ENCODE measurements at places on chromosomes 12 and 14. TPM values are rescaled to one million over a fixed set of nuclear protein-coding genes. Genes with fewer than 3 reads are reported as not detected.

Gene WNT5B
- total RNA-seq: 28.5 TPM

Gene PLEKHG7
- not detected for total RNA-seq

Gene ADAM21
- total RNA-seq: 0.08 TPM

Gene CNTN1
- 0.27 TPM for total RNA-seq

Gene SERPINA5
- total RNA-seq: 1.9 TPM

Gene IGF1
- total RNA-seq: under 0.01 TPM

Gene LRTM2
- not detected for total RNA-seq

DNA sequence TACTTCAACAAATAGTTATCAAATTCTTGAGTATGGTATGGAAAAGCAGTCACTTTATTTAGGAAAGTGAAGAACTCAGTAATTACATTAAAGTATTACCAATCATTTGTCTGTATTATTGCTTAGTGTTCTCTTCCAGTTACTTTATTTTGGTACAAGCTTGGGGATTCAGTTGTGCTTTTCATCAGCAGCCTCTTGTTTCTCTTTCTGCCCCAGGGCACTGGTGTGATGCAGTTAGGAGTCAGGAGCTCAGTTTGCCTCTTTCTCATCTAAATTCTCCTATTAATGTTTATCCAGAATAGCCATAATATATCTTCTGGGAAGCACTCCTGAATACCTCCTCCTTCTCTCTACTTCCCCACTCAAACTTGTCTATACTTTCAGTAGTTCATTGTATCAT lies 25.7 kb downstream of the PMCH start:
- no peak for DNase-seq

DNA sequence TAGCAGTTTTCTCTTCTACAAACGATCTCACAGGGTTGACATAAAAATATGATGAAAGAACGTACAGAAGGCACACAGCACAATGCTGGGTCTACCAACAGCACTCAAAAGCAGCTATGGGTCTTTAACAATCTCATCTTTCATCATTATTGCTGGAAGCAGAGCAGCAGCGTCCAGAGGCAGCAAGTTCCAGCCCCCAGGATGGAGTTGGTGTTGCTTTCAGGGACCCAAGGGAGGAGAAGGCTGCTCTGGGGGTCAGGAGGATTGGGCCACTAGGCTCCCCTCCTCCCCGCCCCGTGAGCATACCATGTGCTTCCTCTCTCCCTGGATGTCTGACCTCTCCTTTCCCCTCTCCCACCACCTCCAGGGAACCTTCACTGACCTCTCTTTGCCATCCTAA lies 13.3 kb downstream of the KCTD10 start:
- DNase-seq: no peak

DNA sequence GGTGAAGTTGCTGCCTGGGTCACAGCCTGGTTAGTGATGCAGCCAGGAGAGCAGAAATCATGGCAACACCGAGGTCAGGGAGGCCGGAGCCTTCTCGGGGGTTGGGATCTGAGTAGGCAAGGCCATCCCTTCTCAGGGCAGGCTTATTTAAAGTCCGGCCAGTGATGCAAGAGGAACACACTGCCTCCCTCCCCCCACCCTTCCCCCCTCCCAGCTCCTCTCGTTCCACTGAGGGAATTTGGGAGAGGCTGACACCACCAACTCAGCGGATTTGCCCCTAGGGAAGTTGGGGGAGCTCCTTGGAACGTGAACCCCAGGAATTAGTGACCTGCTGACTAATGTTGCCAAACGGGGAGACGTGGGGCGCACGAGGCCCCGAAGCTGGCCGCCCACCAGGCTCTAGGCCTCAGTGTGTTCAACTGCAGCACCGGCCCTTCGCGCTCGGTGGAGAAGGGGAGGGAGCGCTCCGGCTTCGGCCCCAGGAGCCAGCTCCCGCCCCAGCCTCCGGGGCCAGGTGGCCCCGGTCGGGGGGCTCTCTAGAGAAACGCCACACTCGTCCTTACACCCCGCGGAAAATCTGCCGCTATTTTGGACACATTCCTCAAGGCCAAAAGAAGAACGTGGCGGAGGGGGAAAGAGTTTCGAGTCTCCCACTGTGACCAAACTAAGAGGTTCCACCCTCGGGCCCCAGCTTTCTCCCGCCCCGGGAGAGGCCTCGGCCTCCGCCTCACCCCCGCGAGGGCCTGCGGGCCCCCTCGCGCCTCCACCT lies 1.6 kb downstream of the CTDSP2 start:
- no peak for DNase-seq

GRCh38 chr12:100145643-100146042 lies 3.0 kb upstream of the BLTP3B start:
- DNase-seq: no peak

DNA sequence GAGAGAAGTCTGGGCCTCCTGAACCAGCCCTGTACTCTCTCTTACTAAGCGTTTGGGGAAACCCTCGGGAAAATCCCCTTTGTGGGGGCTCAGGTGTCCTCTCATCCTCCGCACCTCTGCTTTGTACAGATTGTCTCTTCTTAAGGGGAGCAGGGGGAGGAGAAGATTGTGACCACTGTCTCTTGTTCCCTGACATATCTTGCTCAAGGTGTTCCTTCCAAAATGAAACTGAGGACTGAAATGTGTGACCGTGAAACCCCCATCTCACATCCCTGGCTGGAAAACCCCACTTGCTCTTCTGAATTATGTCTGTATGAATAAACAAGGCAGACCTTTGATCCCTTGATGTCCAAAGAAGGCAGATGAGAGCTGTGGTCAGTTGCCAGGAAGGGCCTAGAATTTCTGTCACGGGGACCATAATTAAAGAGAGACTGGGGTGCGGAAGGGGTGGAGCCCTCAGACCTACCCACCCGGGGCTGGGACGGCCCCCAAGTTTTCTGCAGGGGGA lies 369.8 kb downstream of the AACS start:
- DNase-seq: no peak

DNA sequence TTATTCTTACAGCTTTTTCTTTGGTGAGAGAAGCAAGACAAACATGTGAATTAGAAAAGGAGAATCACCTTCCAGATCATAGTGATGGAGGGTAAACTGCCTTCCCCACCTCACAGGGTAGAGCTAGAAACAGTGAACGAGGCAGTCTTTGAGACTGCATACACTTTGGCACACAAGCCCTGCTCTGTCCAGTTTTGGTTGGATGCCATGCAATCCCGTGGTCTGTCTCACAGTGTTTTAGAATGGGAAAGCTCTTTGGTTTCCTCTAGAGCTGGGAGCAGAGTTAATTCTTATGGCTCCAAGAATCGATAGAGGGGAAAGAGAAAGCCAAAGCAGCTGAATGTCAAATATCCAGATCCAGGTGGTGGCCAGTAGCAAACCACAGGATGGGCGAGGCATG lies 21.9 kb downstream of the TDP1 start:
- no peak for DNase-seq

- no peak for DNase-seq
Observed at GRCh38 chr12:103813426-103813825, 27.6 kb downstream of the NT5DC3 start.

DNA sequence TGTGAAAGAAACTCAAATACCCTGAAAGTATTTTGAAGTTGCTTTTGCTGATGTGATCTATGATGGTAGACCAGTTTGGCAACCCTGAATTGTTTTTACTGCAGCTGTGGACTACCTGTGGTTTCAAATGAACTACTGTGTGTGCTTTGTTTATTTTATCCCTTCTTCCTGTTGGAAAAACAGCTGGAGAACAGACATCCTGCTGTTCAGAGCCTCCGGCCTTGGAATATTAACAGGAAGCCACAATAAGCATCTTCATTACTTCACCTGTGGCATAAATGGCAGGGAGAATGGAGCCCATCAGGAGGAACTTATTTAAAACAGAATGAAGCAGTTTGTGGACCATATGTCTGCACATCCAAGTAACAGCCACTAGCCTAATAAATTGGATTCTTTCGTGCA lies 104.8 kb downstream of the DUSP6 start:
- DNase-seq: no peak

GRCh38 chr14:24915958-24916595 lies 133.9 kb downstream of the STXBP6 start:
- DNase-seq: no peak

- DNase-seq: no peak
Observed at GRCh38 chr12:69123919-69124638, 115.3 kb upstream of the CPSF6 start.

- no peak for DNase-seq
Observed at GRCh38 chr14:73712540-73713180, 1.5 kb downstream of the PNMA1 start.

- no peak for DNase-seq
Observed at GRCh38 chr14:98754343-98755020, 517.5 kb downstream of the BCL11B start.

GRCh38 chr12:74906224-74906623 lies 303.4 kb downstream of the KCNC2 start:
- no peak for DNase-seq

- no peak for DNase-seq
Observed at GRCh38 chr12:91974541-91975085, 171.0 kb downstream of the BTG1 start.

GRCh38 chr14:71204768-71205167 lies 297.5 kb downstream of the PCNX1 start:
- DNase-seq: no peak

- DNase-seq: no peak
Observed at GRCh38 chr12:32535288-32535999, 136.1 kb downstream of the FGD4 start.

- no peak for DNase-seq
Observed at GRCh38 chr14:64926398-64926995, 12.2 kb downstream of the CHURC1 start.

DNA sequence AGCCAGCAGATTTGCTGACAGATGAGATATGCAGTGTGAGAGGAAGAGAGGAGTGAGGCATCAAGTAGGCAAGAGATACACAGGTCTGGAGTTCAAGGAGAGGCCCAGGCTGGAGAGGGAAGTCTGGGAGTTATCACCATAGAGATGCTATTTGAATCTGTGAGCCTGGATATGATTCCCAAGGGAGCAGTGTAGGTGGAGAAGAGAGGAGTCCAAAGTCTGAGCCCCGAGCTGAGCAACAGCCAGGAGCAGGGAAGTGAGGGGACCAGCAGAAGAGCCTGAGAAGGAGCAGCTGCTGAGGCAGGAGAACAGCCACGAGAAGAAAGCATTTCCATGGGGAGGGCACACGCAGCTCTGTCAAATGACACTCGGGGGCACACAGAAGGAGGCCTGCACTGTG lies 20.2 kb upstream of the NXPH4 start:
- DNase-seq: no peak

DNA sequence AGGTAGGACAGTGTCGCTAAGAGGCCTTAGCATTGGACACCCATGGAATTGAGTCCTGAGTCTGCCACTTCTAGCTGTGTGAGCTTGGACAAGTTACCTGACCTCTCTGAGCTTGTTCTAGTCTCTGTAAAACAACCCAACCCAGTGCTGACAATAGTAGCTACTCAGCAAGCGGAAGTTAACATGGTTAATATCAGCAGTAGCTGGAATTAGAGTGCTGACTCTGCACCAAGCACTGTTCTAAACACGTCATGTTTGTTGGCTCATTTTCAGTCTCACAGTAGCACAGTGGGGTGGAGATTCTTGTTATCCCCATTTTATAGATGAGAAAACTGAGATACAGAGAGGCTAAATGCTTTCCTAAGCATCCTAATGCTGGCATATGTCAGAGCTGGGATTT lies 47.5 kb upstream of the RIN3 start:
- no peak for DNase-seq

DNA sequence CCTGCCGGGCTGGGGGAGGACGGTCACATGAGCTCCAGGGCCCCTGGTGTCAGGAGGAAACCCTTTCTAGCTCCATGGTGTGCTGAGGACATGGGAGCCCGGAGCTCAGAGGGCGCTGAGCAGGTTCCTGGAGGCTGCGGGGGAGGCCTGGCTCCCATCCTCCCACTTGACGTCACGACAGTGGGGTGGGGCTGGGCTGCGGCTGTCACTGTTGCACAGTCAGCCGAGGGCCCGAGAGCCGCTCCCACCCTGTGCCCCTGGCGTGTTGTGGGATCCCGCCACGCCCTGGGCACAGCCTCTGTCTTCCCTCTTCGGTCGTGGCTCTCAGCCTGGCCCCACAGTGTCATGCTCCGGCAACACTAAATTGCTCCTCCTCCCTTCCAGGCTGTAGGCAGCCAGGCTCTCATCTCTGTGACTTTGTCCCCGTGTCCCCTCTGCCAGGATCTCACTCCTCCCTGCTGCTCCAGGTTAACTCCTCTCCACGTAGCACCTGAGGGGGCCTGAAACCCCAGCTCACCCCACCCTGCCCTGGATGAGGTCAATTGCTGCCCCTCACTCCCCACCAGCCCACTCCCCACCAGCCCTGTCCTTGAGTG lies 33.0 kb downstream of the BEGAIN start:
- DNase-seq: no peak

- no peak for DNase-seq
Observed at GRCh38 chr12:110704750-110705149, 15.8 kb upstream of the HVCN1 start.

DNA sequence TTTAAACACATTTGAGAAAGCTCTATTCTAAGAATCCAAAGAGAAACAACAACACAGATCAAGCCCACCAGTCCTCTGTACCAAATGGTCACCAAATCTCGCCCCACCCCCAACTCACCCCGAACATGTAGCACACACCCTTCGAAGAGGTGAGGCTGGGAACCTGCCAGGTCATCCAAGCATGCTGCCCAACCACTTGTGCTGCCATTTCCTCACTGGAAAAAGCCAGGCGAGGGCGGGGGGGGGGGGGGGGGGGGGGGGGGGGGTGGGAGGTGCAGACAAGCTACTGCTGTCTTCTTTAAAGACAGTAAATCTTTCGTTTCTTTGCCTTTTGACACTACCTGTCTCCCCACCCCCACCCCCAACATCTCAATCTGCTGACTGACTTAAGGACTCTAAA lies 59.9 kb downstream of the SETD3 start:
- DNase-seq: no peak

GRCh38 chr14:44945264-44945663 lies 16.5 kb downstream of the KLHL28 start:
- DNase-seq: no peak

DNA sequence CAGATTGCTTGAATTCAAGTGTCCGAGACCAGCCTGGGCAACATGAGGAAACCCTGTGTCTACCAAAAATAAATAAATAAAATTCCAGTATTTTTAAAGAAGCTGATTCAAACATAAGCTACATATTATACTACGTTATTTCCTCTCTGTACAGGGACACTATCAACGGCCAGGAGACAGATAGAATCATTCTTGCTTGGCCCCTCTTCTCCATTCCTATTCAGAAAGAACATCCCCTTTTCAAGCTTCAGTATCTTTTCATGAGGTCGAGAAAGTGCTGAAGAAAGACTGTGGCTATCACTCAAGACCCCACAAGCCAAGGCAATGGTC lies 314 bp upstream of the DHRS7 start:
- DNase-seq: no peak

DNA sequence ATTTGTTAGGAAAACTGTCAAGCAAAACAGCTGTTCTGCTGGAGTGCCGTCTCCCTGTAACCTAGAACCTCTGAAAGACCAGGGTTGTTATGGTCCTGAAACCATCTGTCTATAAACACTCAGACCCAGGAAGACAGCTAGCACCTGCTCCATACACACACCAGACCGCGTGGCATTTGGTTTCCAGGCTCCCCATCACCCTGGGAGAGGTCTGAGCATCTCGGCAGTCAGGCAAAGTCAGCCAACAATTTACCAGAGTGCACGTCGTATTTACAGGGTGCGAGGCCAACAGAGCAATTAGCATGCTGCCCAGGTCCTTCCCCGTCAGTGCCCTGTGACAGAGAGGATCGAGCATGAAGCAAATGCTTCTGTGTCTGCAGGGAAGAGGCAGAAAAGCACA lies 272.5 kb downstream of the SLC15A4 start:
- DNase-seq: no peak

Measured in kidney epithelial cell (primary cell).